Neural cell (in vitro differentiated cells): ENCODE measurements at places on chromosomes 7 and 10. TPM values are rescaled to one million over a fixed set of nuclear protein-coding genes. Genes with fewer than 3 reads are reported as not detected.

ANLN gene
- polyA plus RNA-seq, result 4.2 and 5.8 TPM in 2 replicates

ZNF735 gene
- polyA plus RNA-seq, result not detected in 2 replicates

TMEM139 gene
- not detected in 2 replicates for polyA plus RNA-seq

AMZ1 gene
- polyA plus RNA-seq, result not detected in 2 replicates

SLC39A12 gene
- polyA plus RNA-seq, result not detected in 2 replicates

CLCN1 gene
- polyA plus RNA-seq, result 0.20 TPM in 1 of 2 replicates, not detected in the other
